NCI-H1436 (cell line): ENCODE measurements at places on chromosomes 13 and 19.

DNA sequence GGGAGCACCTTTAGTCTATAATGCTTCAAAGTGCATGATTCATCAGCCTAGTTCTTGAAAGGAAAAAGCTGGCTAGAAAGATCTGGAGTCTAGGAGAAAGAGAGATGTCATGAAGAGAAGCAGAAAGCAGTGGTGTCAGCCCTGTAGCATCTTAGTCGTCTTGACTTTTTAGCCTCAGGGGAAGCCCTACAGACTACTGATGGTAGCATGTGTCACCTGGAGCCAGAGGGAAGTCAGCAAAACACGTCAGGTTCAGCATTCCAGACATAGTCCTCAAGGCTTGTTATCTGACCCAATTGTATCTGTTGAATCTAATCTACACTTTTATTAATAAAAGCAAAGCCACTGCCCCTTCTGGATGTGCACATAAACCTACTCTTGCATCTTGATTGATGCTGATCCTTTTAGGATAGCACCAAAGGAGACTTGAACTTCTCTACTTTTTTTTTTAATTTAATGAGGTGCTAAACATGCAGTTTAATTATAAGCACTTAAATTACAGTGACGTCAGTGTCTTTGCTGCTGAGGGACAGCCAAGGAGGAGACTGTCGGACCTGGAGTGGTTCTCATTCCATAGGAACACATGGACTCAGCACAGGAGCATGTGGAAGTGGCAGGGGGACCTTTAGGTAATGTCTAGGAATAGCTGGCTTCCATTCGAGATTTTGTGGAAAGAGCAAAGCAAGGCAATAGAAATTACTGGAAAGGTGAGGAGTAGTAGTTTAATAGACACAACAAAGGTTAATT lies 525.5 kb upstream of the SGCG start:
- no peak for DNase-seq

DNA sequence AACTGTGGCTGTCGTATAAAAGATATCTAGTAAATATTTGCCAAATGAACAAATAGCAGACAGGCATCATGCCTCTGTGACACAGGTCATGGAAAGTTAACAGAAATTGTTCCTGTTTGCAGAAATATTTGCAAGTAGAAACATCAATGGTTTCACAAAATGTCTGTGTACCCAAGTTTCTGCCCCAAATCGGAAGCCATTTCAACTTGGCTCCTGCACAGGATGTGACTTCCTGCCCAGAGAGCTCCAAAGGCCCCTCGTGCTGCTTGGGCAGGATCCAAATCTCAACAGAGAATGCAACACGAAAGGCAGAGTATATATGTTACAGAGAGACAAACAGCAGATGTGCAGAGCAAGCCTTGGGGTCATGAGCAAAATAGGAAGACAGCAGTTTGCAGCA lies 95.5 kb upstream of the SERP2 start:
- no peak for DNase-seq

- DNase-seq, result no peak
Observed at GRCh38 chr13:106569233-106570095, 1.5 kb upstream of the ARGLU1 start.

DNA sequence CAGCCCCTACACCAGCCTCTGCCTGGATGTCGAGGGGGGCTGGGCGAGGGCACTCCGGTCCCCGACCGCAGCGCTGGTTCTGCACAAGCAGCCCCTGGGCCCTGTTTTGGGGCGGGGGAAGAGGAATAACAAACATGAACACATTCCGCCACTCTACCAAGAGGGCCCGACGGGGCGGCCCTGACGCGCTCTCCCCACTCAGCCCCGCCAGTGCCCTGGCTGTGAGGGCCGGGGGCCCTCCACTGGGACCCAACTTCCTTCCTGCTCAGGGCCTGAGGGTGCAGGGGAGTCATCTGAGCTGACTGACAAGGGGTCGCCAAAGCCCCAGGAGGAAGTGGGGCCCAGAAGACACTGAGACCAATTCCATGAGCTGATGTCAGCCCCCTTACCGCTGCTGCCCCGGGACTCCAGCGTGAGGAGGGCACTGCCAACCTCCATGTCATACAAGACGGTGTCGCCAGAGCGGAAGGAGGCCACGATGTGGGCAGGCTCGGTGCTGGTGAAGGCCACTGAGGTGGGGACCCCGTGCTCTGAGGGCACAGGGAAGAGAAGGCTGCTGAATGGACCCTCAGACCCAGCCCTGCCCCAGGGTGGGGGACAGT lies 5.6 kb upstream of the PRKD2 start:
- DNase-seq, result no peak

- DNase-seq, result no peak
Observed at GRCh38 chr19:4385291-4386040, 14.9 kb downstream of the SH3GL1 start.

DNA sequence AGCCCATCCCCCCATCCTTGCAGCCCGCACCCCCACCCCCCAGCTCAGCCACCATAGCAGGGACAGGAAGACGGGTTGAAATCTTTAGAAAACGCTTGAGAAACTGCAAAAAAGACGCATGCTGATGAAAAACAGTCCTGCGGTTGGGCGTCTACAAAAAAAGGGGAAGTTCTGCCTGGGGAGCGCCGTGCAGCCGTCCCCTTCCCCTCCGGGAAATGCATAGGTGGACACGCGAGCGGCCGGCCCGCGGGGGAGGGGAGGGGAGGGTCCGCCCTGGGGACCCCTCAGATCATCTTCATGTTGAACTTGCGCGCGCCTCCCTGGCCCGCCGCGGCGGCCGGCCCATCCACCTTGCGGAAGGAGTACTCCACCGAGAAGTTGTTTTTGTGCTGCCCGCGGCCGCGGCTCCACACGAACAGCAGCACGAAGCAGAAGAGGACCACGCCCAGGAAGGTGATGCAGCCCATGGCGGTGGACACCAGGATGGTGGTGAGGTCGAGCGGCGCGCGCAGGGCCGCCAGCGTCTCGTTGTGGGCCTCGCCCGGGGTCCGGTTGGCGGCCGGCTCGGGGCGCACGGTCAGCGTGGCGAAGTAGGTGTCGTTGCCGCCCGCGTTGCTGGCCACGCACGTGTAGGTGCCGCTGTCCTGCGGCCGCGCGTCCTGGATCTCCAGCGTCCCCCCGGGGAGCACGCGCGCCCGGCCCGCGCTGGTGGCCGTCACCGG lies 7.9 kb upstream of the PEAK3 start:
- no peak for DNase-seq
